NCI-H1436 (cell line): ENCODE measurements at places on chromosomes 16 and 17.

- DNase-seq: no peak
Measured at GRCh38 chr16:81442220-81442915, 2.2 kb upstream of the CMIP start.

DNA sequence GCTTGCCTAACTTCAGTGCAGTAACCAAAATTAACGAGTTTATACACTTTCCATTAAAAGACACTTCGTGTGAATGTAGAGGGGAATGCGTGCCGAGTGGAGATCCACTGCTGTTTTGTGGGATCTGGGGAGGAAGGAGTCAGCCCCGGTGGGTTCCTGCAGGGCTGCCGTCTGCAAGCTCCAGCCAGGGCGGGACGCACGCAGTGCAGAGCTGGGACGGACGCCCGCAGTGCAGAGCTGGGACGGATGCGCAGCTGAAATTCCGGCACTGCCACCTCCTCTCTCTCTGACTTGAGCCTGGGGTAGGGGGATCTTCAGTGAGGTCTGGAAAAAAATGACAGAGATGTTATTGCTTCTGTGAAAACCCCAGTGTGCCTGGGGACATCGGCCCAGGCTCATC, 16.5 kb upstream of the ZC3H18 start:
- DNase-seq: no peak

DNA sequence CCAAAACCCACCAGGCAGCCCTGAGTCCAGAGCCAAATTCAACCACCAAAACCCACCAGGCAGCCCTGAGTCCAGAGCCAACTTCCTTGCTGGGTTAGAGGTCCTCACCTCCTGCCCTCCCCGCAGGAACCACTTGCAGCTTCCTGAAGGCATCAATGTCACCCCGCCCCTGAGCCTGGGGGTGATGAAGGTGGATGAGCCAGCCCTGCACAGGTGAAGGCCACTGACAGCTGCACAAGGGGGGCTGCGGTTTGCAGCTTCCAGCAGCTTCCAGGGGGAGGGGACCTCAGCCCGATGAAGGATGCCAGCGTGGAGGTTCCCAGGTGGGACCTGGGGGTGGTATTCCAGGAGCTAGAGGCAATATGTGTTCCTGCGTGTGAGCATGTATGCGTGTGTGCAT, 7.6 kb upstream of the CSNK1D start:
- DNase-seq: no peak

GRCh38 chr17:54666559-54666958, 234.1 kb upstream of the TOM1L1 start:
- no peak for DNase-seq

GRCh38 chr16:88144028-88144511, 192.8 kb downstream of the BANP start:
- DNase-seq: no peak

DNA sequence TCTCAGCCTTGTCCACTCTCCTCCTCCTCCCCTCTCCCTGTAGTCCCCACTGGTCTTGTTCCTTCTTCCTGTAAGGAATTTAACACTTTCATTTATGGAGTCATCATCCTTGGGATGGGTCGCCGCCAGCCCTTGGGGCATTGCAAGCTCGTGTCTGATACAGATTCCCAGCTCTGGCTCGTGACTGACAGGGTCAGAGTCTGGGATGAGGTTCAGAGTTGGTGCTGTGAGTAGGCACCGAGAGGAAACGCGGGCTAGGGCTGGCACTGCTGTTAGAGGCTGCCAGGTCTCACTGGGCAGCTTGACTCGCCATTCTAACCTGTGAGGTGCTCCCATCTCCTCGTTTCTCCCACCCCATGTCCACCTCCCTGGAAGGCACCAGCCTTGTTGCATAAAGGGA, 407.0 kb downstream of the SOX9 start:
- no peak for DNase-seq

DNA sequence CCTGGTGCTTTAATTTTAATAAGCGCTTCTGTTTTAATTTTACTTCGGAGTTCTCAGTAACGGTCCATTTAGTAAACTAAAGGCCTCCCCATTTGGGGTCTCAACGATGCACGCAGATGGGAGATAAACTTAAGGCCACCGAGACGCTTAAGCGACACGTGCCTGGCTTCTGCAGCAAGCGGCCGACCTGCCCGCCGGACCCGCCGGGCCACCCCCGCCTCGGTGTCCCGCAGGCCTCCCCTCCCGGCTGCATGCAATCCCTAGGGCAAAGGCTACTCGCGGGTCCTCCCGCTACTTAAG, 592 bp downstream of the GCSH start:
- no peak for DNase-seq

GRCh38 chr16:797120-797420, 3.5 kb downstream of the GNG13 start:
- DNase-seq: no peak

GRCh38 chr17:80559825-80560251, 15.2 kb downstream of the RPTOR start:
- DNase-seq: no peak

DNA sequence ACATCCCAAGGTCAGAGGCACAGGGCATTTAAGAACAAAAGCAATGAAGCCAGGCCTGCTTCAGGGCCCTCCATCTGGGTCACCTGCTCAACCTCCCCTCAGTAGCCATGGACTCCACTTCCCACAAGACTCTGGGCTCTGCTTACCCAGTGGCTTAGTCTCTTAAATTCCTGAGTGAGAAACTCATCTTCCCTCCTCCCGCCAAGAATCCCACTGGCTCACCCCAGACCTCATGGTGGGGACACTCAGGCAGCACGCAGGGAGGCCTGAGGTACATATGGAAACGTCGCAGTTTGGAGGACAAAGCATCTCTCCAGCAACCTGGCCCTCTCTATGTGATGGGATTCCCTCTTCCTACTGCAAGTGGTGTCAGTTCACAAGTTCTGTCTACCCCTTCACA, 326.7 kb upstream of the CDH5 start:
- no peak for DNase-seq

- DNase-seq: no peak
Measured at GRCh38 chr16:4850211-4850610, 2.9 kb downstream of the UBN1 start.

GRCh38 chr16:19933740-19934139, 49.1 kb upstream of the GPRC5B start:
- DNase-seq: no peak

DNA sequence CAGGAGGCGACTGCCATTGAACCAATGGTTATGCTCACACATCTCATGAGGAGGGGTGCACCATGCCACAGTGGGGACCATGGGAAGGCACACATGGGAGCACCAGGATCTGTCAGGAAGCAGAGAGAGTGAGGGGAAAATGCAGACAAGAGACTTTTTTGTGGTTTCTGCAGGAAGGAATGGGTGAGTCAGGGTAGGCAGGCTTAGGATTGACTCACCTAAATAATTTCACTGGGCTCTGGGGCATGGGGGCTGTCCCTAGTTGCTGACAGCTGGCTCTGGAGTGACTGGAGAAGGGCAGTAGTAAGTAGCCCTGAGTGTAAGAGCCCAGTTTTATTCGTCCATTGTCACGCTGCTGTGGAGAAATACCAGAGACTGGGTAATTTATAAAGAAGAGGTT, 202.4 kb downstream of the AXIN2 start:
- no peak for DNase-seq

DNA sequence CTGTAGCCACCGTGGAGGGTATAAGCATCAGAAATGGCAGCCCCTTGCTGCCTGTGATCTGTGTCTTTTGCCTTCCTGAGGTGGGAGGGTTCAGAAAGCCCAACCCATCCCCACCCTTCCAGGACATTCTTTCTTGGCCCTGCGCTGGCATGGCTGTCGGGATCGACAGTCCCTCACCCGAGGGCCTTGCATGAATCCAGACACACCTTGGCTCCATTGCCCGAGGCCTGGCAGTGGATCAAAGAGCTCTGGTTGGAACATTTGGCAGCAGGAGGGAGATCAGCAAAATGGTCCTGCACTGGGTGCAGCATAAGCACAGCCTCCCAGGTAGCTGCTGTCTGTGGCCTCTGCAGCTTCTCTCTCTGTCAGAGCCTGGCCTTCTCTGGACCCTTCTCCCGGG, 246.6 kb upstream of the MAF start:
- no peak for DNase-seq

GRCh38 chr17:7774055-7774521, 56.5 kb downstream of the DNAH2 start:
- no peak for DNase-seq

DNA sequence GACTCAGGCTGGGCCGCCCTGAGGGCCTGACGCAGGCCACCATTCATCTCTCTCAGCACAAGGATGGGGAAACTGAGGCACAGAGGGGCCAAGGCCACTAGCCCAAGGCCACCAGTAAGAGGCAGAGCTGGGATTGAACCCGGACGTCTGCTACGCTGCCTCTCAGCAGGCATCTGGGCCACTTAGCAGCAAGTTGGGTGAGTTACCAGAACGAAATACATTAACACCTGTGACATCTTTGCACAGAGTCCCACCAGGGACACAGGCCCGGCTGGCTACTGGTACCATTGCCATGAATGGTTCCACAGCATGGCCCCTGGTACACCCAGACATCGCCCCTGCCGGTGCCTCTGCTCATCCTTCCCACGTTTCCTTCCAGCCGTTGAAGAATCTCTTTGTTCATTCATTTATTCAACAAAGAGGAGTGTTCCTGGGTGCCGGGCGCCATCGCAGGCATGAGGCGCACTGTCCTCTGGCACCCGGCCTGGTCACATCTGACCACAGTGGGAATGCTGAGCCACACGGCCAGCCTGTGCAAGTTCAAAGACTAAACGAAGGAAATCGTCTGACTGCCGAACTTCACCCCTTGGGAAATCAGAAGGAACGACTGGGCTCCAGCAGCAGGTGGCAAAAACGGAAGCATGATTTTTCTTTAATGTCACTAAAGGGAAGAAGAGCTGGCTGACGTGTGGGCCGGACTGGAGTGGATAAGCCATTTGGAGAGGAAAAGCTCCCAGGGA, 7.4 kb upstream of the ZNF469 start:
- no peak for DNase-seq
